Cardiac fibroblast (primary cell): ENCODE measurements at places on chromosomes 4 and X.

GRCh38 chrX:113651306-113651705 lies 810.7 kb upstream of the AMOT start:
- no peak for DNase-seq

DNA sequence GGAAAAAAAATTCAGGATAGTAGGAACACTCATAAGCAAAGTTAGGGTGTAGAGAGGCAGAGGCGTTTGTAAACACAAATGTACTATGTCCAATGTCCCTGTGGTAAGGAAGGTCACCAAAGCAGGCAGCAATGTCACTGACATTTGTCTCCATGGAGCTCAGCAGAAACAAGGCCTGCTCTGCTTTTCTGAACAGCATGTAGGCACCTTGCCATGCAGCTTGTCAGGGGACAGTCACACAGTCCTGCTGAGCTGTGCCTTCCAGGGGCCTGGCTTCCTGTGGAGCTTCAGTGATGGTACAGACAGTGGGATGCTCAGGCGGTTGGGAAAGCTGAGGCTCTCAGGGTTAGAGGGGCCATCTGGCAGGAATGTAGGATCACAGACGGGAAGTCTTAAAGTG lies 74.5 kb upstream of the HS3ST1 start:
- DNase-seq: no peak

DNA sequence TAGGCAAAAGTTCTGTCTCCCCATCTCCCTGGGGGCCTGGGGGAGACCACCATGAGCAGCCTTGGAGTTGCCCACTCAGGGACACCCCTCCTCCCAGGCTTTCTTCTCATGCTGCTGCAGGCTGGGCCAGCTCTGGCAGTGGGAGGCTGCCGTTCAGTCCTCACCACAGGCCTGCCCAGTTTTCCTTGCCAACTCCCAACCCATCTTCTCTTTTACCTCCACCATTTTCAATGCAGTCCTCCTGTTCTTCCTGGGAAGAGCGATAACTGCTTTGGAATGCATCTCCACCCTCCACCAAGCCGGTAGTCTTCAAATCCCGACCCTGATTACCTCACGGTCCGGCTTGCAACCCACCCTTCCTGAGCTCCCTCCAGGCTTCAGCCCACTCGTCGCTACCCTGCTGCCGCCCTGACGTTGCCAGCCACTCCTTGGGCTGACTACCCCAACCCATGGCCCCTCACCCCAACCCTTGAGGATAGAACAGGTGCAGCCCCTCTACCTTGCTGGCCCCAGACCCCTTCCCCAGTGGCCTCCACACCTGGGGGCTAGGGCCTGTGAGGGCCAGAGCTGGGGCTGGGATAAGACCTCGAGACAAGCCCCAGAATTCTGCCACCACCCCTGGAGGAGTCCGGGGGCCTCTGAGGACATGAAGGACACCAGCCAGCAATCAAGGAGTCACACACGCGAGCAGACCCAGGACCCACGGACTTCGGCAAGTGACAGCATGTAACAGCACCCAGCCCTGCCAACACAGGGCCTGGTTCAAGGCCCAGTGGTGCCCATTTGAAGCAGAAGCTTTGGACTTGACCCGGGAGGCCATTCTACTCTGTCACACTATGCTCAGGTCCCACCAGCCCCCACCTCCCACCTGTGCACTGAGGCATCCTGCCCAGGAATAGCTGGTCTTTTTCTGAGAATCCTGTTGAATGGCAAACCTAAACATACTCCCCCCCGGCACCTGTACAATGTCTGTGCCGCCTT lies 9.2 kb downstream of the WDR1 start:
- DNase-seq: peak; percentile 44

DNA sequence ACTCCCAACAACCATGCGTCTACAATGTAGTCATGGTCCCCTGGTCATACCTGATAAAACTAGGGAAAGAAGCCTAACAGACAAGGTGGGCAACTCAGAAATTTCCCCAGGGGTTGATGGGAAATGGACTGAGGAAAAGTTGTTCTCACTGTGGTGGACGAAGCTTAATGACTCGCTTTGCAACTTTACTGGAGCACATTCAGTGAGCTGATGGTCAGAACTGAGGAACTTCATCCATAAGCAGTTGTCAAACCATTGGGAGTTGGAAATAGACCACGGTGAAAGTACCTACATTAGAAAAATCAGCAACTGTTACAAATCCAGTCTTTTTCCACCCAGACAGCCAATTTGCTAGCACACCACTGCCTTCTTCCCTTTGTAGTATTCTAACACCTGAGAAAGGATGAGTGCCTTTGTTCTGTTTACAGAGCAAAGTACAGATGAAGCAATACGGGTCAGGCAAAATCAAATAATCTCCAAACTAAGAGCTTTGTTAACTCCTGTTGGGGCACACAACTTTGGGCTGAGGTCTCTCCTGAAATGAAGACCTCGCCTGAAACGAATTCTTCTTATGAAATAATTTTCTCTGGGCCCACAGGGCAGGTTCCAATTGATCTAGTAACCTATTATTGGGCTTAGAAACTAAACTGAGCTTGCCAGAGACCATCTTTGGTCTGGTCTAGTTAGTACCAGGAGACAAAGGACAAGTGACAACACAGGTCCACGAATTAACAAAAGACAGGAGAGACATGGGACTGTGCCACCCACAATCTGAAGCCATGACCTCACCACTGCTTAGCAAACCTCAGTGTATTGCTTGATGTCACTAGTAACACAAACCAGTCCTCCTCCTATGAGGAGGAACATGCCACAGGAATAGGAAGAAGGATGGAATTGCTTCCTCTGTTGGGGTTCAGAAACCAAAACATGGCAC lies 58.9 kb upstream of the NFKB1 start:
- no peak for DNase-seq

DNA sequence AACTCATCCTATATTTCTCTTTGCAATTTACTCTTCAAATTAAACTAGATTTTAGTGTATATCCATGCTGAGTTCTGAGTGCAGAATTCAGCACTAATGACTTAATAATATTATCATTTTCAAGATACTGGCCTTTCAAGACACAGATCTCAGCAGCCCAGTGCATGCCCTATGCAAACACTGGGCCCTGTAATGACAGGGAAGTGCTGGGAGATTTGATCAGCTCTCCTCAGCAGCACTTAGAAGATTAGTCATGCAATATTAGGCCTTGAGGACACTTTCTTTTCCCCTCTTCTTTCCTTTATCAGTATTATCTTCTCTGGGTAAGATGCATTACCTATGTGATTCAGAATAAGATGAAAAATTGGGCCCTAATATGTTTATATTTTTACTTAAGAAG lies 207.1 kb downstream of the PPP3CA start:
- DNase-seq: no peak

DNA sequence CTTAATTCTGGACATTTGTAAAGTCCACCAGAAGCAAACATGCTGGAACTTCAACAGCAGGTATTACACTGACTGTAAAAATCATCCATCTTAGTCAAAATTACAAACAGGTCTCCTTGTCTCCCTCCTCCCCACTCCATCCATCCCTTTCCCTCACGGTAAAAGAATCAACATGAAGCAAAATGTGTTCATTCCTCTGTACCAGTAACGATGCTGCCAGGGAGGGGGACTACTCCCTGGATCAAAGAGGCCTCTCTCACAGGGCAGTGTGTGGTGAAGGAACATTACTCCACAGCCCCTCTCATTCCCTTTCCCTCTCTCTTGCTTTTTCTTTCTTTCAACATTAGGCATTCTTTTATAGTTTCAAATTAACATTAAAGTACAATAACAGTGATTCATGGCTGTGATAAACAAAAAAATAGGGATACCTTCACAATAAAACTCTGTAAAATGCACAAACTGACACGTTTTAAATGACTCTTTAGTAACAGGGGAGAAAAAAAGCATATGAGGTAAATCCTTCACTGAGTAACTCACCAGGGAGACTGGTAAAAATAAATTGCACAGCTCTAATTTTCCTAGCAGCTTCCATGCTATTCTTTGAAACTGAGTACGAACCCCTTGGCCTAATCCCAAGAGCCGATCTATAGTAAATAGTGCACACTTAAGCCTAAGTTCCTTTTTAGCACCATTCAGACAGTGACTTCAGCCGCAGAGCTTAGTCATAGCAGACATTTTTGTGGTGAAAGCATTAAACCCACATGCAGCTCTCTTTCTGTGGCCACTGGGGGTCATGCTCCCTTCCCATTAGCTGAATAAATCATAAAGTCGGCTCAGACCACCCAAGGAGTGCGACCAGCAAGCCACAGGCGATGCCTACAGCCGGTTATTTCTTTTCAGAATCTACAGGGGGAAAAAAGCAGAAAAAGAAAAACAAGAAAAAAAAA lies 215.6 kb upstream of the GYPA start:
- DNase-seq: peak; percentile 87

GRCh38 chr4:2924765-2925301 lies 38.4 kb downstream of the NOP14 start:
- DNase-seq: no peak

DNA sequence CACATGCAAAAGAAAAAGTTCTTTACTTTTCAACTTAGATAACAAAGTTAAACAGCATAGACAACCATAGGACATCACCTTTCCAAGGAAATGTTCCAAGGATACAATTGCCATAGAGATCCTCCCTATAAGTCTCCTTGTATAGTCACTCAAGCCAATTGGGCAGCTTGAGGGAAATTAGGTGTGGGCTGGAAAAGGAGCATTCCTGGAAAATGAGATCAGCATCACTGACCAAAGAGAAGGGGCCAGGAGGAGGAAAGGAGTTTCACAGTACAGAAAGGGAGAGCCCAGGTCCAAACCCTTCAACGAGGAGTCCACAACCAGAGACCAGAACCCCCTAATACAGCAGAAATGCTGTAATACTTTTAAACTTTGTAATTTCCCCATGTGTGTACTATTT lies 91.5 kb upstream of the PPARGC1A start:
- DNase-seq: no peak

DNA sequence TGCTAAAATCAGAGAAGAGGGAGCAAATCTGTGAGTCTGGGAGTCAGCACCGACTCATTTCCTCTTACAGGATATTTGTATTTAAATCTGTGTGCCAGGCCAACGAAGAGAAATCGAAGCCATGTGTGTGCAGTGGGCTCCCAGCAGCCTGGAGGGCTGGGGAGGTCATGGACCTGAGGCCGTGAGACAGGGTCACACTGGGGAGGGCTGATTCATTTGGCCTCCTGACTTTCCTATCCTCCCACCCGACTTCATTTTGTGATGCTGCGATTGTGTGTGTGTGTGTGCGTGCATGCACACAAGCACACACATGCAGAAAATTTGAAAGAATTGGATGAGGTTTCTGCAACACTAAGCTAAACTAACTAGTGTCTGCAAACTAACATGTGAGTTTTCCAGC lies 48.7 kb upstream of the STX18 start:
- peak; percentile 46 for DNase-seq

GRCh38 chrX:120207009-120207605 lies 43.5 kb upstream of the ZBTB33 start:
- no peak for DNase-seq

DNA sequence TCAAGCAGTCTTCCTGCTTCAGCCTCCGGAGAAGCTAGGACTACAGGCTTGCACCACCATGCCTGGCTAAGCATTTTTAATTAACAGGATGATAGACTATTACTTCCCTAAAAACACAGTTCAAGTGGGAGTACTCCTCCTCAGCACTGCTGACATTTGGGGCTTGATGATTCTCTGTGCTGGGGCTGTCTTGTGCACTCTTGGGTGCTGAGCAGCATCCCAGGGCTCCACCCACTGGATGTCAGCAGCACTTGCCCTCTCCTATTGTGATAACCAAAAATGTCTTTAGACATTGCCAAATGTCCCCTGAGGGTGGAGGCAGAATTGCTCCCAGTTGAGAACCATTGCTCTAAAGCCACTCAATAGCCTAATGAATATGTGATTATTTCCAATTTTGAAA lies 60.4 kb downstream of the CLCN4 start:
- no peak for DNase-seq

DNA sequence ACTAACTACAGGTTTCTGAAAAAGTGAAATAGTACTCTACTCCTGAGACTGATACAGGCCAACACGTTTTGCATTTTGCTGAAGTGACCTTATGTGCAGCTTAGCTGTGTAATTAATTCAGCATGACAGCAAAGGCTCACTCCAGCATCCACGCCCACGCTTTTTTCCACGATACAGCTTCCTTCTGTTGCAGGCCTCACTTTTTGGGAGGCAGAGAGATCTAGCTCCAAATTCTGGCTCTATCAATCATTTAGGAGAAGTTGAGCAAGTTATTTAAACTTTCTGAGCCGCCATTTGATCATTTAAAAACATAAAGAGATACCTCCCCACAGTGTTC lies 160.3 kb downstream of the AFAP1 start:
- DNase-seq: no peak

DNA sequence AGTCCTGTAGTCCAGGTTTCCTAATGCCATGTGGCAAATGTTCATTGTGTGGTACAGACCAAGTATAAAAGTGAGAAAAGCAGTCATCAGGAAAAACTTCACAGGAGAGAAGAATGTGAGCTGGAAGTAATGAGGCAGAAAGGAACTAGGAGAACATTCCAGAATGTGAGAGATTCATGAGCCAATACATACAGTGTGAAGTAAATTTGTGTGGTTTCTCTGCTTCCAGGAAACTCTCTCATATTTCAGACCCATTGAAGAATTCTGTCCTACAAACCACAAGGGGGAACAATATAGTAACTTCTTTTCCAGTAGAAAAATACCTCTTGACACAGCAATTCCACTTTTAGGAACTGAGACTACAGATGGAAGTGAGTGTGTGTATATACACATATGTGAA lies 136.5 kb downstream of the RNF150 start:
- DNase-seq: peak; percentile 51

GRCh38 chr4:149835280-149835679 lies 19.6 kb upstream of the IQCM start:
- DNase-seq: no peak

GRCh38 chr4:2968381-2968780 lies 5.0 kb downstream of the GRK4 start:
- DNase-seq: peak; percentile 49

DNA sequence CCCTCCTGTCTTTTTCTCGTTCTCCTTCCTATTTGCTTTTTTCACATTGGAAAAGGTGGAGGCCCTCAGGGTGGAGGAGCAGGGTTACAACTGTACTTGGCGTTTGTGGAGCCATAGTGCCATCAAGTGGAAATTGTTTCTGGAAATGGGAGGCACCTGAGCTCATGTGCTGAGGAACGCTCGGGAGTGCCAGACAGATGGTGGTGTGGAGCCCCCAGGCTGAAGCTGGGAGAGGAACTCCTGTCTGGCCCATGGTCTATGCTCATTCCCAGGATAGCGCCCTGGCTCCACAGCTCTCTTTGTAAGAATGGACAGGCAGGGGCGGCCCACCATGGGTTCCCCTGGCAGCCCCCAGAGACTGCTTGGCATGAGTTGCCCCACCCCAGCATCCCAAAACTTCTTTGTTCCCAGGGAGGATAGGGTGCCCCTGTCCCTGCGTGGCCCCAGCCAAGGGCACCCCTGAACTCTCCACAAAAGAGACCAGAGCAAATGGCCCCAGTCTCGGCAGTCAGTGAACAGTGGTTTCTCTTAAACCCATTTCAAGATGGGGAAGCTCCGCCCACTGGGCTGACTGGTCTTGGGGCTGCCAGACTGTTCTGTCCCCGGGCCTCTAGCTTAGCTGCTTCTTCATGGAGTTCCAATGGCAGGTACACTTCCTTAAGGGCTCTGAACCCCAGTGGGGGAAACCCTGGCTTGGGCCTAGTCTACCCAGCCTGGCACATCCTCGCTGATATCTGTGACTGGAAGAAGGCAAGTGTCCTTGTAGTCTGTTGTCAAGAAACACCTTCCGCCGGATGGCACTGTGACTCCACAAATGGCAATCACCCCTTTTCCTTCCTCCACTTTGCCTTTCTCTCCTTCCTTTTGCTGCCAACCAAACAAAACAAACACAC lies 70.1 kb downstream of the NBDY start:
- no peak for DNase-seq

- no peak for DNase-seq
Measured at GRCh38 chrX:25527596-25527995, 511.8 kb upstream of the ARX start.
